ENCODE measurements at places on chromosomes 16 and 17.

DNA sequence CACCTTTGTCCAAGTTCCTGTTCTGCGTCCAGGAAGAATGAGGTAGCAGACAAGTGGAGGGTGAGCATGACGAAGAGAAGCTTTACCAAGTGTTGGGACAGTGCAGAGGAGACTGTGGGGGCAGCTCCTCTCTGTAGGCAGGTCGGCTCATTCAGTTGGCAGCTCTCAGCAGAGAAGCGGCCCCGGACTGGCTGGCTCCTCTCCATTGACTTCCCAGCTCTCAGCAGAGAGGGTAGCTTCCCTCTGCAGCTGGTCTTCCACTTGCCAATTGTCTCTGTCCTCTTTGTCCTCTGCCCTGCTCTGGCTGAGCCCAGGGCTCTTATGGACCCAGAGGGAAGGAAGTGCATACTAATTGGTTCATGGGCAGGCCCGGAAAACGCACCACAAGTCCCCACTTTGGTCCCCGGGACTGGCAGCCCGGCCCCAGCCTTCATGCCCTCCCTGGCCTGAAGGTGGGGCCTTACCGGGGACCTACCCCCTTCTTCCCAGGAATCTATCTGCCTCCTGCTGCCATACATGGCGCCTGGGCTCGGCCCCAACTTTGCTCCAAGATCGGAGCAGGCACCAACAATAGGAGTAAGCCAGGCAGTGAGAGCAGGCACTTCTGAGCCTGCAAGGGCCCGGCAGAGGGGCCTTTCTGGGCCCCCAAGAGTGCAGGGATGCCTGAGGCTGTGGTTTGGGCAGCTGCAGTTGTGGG, 10.1 kb downstream of the KCTD5 start:
- DNase-seq, result no peak

GRCh38 chr17:19237389-19238166, 412 bp downstream of the EPN2 start:
- no peak for DNase-seq

- no peak for DNase-seq
Observed at GRCh38 chr17:40778461-40778860, 3.9 kb downstream of the KRT27 start.

- DNase-seq, result no peak
Observed at GRCh38 chr17:71821511-71821910, 299.3 kb upstream of the SOX9 start.

- peak; percentile 56 for DNase-seq
Observed at GRCh38 chr17:21286909-21287702, 2.6 kb downstream of the MAP2K3 start.

GRCh38 chr16:3065069-3065741, at the start of gene IL32:
TSS of gene IL32 (plus strand) at chr16:3065640. CDS start at chr16:3065812, 172 bp downstream.
- DNase-seq, result peak; percentile 65

DNA sequence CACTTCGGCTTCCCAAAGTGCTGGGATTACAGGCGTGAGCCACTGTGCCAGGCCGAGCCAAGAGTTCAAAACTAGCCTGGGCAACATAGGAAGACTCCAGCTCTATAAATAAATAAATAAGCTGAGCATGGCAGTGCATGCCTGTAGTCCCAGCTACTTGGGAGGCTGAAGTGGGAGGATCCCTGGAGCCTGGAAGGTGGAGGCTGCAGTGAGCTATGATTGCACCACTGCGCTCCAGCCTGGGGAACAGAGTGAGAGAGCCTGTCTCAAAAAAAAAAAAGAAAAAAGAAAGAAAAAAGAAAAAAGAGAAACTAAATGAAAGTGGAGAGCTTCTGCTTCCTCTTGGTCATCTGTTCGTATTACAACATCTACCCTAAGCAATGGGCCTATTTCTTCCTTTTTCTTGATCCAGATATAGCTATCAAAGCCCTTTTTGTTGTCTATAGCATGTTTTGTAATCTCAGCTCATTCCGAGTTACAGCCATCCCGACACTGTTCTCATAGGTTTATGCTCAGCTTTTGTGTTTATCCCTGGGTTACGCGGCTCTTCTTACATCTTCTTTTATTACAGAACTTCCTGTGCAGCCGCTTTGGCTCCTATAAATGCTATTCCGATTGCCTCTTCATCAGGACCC, 14.1 kb upstream of the MAPK3 start:
- no peak for DNase-seq

DNA sequence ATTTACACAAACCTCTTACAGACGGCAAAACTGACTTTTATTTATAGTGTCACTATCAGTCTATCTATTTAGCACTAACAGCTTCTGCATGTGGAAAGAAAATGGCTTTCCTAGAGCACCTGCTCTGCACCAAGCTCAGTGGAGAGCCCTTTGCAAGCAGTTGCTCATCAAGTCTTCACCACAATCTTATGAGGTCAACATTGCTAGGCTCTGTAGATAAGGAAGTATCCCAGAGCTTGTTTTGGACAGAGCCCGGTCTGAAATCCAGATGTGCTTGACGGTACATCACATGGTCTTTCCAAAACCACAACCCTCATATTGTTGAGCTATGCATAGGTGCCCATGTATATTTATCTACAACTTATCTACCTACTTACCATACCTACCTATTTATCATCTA, 572.7 kb upstream of the CDH5 start:
- no peak for DNase-seq

DNA sequence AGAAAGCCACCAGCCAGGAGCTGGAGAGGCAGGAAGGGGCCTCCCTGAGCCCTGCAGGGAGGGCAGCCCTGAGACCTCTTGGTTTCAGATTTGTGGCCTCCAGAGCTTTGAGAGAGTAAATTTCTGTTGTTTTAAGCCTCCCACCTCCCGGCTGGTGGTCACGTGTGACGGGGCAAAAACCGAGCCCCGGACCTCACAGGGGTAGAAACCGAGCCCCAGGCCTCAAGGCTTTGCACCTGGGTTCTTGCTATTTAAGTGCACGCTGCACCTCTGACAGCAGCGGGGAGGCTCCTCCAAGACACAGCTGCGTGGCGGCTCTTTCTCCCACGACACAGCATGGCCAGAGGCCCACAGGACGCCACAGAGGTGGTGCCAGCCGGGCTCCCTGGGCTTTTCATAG, 17.4 kb upstream of the ZC3H18 start:
- no peak for DNase-seq

GRCh38 chr16:79309606-79310005, 290.9 kb downstream of the MAF start:
- DNase-seq, result no peak

- no peak for DNase-seq
Observed at GRCh38 chr17:17525311-17525710, 29.1 kb upstream of the RASD1 start.

DNA sequence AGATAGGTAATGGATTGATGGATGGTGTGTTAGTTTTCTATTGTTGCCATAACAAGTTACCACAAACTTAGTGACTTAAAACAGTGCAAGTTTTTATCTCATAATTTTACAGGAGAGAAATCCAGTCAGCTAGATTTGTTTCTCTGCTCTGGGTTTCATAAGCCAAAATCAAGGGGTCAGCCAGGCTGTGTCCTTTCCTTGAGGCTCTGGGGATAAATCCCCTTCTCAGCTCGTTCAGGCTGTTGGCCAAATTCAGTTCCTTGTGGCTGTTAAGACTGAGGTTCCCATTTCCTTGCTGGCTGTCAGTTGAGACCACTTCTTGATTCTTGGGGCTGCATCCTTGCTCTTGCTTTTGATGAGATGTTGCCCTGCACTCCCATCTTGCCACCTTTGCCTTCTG, 204.9 kb upstream of the CDH13 start:
- DNase-seq, result no peak

DNA sequence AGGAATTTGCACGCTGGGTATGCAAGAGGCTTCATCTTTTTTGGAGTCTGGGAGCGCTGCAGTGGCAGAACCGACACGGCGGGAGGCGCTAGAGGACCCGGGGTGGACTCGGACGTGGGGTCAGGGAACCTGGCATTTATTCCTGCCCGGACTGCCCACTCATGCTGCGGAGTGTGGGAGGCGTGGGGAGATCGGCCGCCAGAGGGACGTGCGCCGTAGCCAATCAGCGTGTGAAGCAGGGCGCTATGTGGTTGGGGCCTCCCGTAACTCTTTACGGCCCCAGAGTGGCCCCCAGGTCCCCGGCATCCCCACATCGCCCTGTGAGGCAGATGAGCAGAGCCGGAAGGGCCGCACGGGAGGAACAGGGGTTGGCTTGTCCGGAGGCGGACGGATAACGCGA, 11.2 kb downstream of the FLYWCH2 start:
- DNase-seq, result no peak

DNA sequence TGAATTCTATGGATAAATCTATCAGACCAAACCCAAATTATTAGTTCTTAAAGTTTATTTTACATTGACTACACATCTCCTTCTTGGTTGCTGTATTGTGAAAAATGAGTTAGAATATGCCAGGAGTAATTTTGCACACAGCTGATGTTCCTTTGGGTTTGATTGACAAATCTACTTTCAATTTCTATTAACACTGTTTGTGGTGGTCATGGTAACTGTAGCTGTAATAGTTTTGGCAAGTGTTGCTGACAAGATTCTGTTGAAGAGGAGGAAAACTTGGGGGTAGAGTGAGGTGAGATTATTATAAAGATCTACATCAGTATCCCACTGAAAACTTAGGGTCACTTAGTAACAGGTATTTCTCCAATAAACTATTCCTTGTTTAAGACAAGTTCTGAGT, 30.3 kb downstream of the MRTFB start:
- no peak for DNase-seq

GRCh38 chr17:64460955-64461354, 12.0 kb downstream of the MILR1 start:
- DNase-seq, result no peak

DNA sequence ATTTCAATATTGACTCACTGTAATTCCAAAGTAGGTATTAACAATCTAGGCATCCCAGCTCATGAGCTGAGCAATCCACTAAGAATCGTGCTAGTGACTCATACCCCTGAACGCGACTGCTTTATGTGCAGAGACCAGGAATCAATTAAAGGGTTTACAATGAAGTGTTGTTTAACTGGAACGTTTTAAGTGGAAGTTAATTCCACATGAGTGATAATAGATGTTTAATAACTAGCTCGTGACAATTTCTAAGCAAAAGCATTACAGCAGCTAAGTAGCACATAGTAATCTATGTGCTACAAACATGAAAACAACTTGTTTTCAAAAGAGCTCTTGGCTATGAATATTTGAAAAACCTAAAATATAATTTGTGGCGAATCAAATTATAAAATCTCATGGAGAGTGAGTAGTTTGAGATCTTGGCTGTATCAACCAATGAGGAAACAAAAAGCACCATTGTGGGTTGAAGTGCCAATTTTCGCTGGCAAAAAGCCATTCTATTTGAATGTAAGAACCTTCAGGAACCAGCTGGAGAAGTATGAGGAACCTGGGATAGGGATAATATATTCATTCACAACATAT, 9.4 kb downstream of the GJC1 start:
- DNase-seq, result no peak

GRCh38 chr17:76197911-76198310, 42.4 kb downstream of the RNF157 start:
- no peak for DNase-seq
